ENCODE measurements at places on chromosomes 4 and X.

GRCh38 chrX:261167-261918, 19.8 kb upstream of the PLCXD1 start:
- DNase-seq: no peak

GRCh38 chr4:76882630-76883029, 15.3 kb downstream of the SOWAHB start:
- DNase-seq: no peak

- DNase-seq: no peak
These were observed 60.5 kb downstream of the TMA16 start for GRCh38 chr4:163554870-163555465.

DNA sequence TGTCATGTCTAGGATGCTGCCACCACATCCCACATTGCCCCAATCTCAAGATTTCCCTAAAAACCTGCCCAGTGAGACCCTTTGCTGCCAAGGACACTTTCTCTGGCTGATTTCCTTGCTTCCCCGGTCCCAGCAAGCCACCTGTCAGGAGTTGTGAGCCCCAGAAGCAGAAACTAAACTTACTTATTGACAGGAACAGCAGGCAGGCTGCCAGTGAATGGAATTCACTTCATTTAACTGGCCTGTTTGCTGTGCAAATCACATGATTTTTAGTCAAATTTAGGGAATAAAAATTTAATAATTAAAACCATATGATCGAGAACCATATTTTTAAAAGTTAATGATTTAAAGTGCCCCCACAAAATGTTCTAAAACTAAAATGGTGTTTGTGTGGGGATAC, 48.5 kb downstream of the MAMLD1 start:
- no peak for DNase-seq

DNA sequence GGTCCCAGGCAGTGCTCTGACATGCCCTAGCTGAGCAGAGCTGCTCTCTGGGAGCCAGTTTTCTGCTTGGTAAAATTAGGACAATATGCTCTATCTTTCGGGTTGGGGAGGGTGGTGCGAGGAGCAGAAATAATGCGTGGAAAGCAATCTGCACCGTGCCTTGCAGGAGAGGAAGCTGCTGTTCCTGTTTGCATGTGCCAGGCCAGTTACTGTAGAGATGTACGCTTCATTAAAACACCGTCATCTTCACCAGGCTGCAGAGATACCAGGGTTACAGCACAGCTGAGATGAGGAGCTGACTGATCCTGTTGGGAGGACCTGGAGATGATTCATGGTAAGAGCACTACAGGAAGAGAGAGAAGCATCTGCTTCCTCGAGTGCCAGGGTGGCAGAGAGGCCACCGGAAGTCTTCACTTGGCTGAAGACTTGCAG, 29.5 kb upstream of the IRF2 start:
- DNase-seq: no peak

DNA sequence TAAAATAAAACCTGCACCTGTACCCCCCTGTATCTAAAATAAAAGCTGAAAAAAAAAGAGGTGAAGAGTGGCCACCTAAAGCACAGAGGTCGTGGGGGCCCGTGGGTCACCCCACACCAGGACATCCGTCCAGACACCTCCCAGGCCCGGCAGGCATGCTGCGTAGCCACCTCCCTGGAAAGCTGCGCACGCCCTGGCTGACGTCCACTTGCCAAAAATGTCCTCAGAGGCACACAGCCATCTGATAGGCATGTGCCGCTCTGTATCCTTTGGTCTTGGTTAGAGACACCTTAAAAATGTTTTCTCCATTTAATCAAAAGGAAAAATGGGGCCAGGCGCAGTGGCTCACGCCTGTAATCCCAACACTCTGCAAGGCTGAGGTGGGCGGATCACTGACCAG, 17.7 kb downstream of the FAM53A start:
- DNase-seq: no peak

- DNase-seq: no peak
These were observed 82.5 kb upstream of the LCORL start for GRCh38 chr4:18103876-18104605.

DNA sequence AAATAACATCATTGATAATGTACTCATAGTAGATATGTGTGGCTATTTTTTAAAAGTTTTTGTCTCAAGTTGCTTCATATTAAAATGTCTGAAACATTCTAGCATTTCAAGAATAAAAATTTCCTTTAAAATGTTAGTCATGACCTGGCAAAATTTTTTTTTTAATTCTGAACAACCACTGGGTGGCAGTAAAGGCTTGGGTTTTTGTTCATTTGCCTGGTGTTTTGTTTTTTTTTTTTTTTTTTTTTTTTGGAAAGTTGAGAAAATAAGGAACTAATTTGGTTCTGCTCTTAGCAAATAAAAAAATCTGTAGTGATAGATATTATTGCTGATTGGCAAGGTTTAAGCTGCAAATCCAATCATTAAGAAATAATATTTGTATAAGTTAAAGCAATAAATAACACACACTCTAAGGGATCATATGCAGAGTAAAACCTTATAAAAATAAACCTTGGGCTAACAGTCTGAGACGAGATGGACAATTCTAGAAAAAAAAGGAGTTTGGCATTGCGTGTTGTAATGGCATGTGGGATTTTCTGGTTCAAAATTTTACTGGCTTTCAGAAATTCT, 81.4 kb downstream of the CEP44 start:
- DNase-seq: no peak

- no peak for DNase-seq
These were observed 101.9 kb upstream of the SFRP2 start for GRCh38 chr4:153890761-153891160.

GRCh38 chr4:56739066-56739777, 58.1 kb upstream of the HOPX start:
- DNase-seq: no peak

DNA sequence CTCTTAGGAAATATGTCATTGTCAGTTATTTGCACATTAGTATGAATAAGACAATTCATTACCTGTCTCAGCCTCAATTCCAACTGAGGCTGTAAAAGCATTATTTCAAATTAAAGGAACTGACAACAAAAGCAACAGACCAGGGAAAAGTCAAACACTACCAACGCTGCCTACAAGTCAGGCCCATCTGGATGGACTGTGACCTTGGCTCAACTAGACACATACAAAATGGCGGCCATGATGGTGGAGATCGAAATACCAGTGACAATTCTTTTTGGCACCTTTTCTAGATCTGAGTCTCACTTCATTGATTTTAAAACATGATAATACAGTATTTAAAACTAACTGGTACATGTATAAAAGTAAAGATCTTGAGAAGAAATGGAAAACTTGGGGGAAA, 160.7 kb downstream of the DHX15 start:
- no peak for DNase-seq

DNA sequence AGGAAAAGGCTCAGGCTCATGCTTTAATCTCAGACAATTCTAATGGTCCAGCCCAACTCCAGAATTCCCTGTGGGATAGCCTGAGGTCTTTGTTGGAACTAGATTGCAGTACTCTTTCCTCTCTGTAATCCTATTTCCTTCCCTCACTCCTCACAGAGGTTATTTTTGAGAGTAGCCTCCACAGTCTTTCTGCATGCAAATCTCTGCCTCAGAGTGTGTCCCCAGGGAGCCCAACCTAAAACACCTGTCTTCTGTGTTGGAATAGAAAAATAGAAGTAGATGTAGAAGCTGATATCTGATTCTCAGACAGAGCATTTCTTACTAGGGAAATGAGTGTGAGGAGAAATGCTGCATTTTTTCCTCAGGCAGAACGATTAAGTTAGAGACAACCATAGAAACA, 915.5 kb upstream of the EPHA5 start:
- no peak for DNase-seq

DNA sequence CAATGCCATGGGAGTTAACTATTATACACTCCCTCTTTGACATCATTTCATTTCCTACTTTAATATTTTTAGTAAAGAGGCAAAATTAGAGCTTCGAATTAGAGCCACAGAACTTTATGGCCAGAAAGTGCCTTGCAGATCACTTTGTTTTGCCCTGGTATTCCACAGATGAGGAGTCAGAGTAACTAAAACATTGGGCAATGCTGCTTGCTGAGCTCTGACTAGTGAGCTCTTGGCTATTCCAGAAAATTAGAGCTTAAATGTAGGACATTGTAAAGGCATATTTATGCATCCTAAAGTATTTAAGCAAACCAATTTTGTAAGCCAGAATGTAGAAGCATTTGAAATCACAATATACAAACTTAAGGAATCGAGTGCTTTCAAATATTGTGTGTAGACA, 6.3 kb upstream of the ZNF827 start:
- DNase-seq: no peak

GRCh38 chr4:82373486-82373815, 340 bp downstream of the HNRNPD start:
- DNase-seq: no peak

- no peak for DNase-seq
These were observed 88.6 kb downstream of the SLC9A7 start for GRCh38 chrX:46670316-46670715.
